ENCODE measurements at places on chromosomes 3 and 15.

DNA sequence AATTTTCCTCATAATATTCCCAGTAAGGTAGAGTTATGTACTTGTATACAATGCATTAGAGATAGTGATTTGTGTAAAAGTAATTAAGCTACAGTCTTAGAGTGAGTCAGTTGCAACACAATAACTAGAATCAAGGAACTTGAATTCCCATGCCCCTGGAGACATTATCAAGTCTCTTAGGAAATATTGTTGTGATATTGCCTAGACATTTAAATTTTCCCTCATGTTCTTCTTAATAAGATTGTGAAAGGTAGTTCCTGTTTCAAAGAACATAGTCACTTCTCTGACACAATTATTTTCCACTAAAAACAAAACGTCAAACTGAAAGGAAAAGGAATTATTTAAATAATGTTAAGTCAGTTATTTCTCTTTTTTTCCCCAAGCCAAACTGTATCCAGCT lies 13.0 kb upstream of the ATP1B3 start:
- DNase-seq, result no peak

DNA sequence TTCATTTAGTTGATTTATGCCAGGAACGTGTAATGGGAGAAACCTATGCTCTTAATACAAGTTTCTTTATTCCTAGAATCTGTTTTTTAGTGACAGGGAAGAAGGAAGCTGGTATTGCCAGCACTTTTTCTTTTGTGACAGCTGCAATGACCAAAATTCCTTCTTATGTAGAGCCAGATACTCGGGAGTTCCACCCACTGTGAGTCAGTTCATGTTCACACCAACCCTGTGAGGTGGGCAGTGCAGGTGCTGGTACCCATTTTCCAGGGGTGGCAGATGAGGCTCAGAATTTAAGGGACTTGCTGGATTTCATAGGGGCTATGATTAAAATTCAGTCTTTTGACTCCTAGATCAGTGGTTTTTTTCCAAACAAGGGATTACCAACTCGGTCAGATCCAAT lies 34.7 kb downstream of the OXNAD1 start:
- DNase-seq, result no peak

- DNase-seq, result no peak
Observed at GRCh38 chr3:192514754-192515663, 212.3 kb downstream of the FGF12 start.

- DNase-seq, result no peak
Observed at GRCh38 chr3:141261472-141262307, 30.1 kb downstream of the PXYLP1 start.

DNA sequence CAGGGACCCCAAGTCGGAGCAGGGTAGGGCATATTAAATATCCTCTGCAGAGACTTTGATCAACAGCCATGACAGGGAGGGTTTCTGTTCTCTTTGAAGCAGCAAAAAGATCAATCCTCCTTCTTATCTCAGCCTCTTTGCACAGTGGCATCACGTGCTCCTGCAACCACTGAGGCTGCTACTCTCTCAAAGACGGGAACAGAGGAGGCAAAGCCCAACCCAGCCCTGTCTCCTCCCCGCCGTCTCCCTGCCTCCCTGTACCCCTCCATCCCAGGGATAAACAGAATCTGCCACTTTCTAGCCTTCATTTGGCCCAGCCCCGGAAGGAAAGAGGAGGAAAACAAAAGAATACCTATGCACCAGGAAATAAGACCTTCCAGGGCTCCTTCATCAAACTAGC lies 7.5 kb upstream of the TBC1D21 start:
- no peak for DNase-seq

GRCh38 chr3:186883686-186884058 lies 41.2 kb downstream of the ADIPOQ start:
- no peak for DNase-seq

DNA sequence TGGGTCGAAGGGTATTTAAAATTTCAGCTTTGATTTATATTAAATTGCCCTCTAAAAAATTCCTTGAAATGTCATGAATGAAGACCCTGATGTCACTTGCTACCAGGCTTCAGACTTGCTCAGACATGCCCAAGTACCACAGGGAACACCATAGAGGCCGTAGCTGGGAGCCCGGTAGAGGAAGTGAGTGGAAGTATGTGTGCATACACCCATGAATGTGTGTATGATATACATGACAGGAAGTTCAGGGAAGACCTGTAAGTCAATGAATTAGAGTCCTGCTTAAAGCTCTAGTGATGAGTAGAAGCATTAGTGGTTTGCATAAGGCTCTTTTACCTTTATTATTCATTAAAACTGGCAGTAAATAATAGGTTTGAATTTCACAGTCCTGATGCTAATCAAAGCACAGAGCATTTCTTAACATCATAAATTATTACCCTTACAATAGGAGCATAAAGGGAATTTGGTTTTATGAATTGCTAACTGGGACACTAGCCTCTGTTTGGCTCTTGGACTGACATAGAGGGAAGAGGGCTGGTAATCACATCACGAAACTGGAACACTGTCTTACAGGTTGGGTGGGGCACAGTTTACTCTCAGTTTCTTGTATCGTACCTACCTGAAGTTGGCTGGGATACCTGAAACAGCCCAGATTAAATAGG lies 144.4 kb downstream of the CHST2 start:
- no peak for DNase-seq
